ENCODE measurements at places on chromosomes 1 and 21. TPM values are rescaled to one million over a fixed set of nuclear protein-coding genes. Genes with fewer than 3 reads are reported as not detected.
A peak's percentile ranks its signal among the peaks of the same experiment; 100 is the strongest.

- DNase-seq, result peak; percentile 79
These were observed 17.1 kb upstream of the PROK1 start for GRCh38 chr1:110433803-110434202.

GRCh38 chr21:31848326-31848985 is 24.4 kb upstream of the HUNK start:
- DNase-seq, result no peak

The SMIM34 gene
- not detected for total RNA-seq

- peak; percentile 78 for DNase-seq
These were observed 29.4 kb upstream of the LRRN2 start for GRCh38 chr1:204714861-204715511.

The PTPRF gene
- 192 TPM for total RNA-seq

DNA sequence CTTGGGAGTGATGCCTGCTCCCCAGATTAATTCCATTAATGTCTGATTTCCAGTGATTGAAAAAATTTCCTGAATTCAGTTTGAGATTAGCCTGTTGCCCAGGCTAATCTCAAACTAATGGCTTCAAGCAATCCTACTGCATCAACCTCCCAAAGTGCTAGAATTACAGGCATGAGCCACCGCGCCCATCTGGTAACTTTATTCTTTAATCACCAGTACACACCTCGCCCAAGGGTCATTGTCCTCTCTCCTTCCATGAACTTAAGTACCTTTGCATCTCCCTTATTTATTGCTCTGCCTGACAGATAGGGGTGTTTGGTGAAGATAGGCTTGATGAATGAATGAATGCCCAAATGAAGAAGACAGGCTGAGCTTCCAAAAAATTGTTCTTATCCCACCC is 366.5 kb downstream of the SIPA1L2 start:
- DNase-seq, result no peak

DNA sequence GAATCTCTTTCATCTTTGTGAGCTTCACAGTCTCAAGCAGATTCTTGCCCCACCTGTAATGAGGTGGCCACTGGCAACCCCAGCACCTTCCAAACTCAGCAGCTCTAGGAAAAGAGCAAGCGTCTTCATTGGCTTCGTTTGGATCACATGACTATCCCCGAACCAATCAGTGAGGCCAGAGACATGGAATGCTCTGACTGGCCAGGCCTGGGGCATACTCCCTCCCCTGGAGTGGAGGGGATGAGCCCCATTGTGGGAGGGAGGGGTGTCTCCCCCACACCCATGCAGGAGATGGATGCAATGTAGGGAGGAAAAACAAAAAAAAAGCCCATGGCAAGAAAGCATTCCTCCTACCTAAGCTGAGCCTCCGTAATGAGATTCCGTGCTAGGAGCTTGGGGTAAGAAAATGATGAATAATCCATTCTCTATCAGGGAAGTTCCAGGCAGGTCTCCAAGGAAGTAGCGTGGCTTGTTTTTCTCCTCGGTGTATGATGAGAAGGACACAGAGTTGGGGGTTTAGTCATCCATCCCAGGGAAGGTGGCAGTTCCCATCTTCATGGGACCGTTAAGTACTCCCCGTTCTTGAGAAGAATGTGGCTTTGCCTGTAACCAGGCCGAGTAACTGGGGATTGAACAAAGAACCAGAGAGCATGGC is 32.7 kb downstream of the FHAD1 start:
- DNase-seq, result peak; percentile 64

The TTC22 gene
- 0.59 TPM for total RNA-seq

The DDR2 gene
- total RNA-seq, result 0.48 TPM

GRCh38 chr1:69702085-69702484 is 134.4 kb downstream of the LRRC7 start:
- no peak for DNase-seq

The PANK4 gene
- 32.2 TPM for total RNA-seq

DNA sequence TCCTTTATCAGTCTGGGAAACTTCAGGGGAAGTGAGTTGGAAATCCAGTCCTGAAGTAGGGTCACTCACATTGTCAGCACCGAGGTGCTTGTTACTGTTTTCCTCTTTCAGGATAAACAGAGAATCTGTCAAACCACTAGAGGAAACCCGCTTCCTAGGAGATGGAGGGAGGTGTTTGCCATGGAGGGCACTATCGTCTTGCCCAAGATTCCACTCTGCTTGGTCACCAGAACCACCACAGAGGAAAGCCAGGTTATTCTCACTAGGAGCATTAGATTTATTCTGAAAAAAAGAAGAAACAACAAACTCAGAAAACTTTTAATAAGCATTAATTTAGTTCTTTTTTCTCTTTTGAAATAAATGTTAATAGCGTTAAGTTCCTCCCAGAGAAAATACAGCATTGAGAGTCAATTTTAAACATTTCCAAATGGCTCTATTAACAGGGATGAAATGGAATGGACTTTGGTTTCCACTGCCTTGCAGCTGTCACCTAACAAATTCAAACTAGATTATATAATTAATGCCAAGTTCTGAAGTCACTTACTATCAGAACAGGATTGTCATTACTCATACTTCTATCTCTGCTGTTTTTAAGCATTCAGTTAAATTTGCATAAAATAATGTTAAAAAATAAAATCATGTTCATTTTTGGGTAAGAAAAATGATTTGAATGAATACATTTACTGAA is 242.8 kb downstream of the CRB1 start:
- DNase-seq, result no peak

The FBXO42 gene
- 17.4 TPM for total RNA-seq

The PTCH2 gene
- 0.83 TPM for total RNA-seq

The PADI3 gene
- total RNA-seq, result 2.5 TPM

The KRTAP20-1 gene
- total RNA-seq, result not detected

The PTGS2 gene
- total RNA-seq, result 0.37 TPM

DNA sequence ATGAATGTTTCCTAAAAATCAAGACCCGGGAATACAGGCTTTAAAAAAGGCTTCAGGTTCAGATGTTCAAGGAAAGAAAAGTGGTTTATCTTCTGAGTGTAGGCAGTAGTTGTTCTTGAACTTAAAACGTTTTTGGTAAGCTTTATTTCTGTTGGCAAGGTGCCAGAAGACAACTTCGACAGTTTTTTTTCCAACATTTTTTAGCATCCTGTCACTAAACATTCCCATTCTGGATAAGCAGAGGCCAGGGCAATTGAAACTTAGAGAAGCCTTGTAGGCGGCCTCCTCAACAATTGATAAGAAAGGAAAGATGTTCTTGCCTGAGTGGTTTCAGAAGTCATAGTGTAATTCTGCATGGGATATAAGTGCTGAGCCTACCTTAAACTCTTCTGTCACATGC is 66.7 kb downstream of the PATJ start:
- no peak for DNase-seq

- no peak for DNase-seq
These were observed 10.2 kb upstream of the CAMK2N1 start for GRCh38 chr1:20496241-20496661.

GRCh38 chr1:201369209-201369608 is 8.3 kb downstream of the TNNT2 start:
- DNase-seq, result no peak

The ZYG11B gene
- 21.2 TPM for total RNA-seq

The HAO2 gene
- 0.61 TPM for total RNA-seq

DNA sequence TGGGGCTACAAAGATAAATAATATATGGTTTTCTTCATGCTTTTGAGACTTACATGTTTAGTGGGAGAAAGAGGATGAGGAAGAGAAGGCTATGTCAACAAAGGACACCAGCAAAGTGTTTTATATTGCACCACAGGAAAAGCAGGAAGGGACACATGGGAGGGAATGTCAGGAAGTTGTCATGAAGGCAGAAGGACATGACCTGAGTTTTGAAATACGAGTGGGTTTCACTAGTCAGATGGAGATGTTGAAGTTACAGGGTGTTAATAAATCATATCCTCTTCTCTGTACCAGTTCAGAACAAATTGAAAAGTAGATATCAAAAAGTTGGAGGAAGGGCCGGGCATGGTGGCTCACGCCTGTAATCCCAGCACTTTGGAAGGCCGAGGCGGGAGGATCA is 18.2 kb upstream of the AGO1 start:
- DNase-seq, result no peak

The PTGFR gene
- not detected for total RNA-seq

The AZIN2 gene
- 0.50 TPM for total RNA-seq

DNA sequence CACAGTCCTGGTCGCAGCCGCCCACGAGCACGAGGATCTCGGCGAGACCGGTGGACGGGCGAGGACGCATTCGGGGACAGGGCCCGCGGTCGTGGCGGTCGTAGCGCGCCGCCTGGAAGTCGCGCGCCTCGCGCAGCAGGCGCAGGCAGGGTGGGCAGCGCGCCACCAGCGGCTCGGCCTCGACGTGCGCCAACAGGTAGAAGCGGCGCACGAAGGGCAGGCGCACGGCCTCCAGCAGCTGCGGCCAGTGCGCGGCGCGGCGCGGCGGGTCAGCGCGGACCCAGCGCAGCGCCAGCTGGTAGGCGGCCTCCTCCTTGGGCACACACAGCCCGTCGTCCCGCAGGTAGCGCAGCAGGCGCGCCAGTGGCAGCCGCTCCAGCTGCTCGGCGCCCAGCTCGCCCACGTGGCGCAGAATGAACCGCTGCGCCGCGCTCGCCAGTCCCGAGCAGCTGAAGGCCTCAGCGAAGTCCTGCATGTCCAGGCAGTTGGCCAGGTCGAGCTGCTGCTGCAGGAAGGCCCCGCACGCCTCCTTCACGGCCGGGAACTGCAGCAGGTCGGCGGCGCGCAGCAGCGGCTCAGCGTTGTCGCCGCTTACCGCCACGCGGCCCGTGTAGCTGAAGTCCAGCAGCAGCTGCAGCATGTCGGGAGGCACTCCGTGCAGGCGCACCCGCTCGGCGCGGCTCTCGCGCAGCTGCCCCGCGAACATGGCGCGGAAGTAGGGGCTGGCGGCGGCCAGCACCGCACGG is 573 bp downstream of the KLHL21 start:
- DNase-seq, result no peak

- no peak for DNase-seq
These were observed 114.1 kb downstream of the LHX4 start for GRCh38 chr1:180343921-180344769.

GRCh38 chr1:22875841-22876240 is 96.8 kb downstream of the LACTBL1 start:
- no peak for DNase-seq

The CHODL gene
- 3.5 TPM for total RNA-seq

GRCh38 chr1:212595787-212596714 is 12.5 kb upstream of the ATF3 start:
- no peak for DNase-seq

- DNase-seq, result no peak
These were observed 67.6 kb downstream of the RASAL2 start for GRCh38 chr1:178161516-178161915.

GRCh38 chr1:80403471-80403893 is 1397.0 kb upstream of the ADGRL4 start:
- DNase-seq, result no peak

- peak; percentile 62 for DNase-seq
These were observed 75.2 kb downstream of the OBSCN start for GRCh38 chr1:228283043-228283371.

The NUF2 gene
- total RNA-seq, result 25.2 TPM

Data from H9 (cell line).